ENCODE measurements at places on chromosomes 11 and 22. TPM values are rescaled to one million over a fixed set of nuclear protein-coding genes. Genes with fewer than 3 reads are reported as not detected.

DNA sequence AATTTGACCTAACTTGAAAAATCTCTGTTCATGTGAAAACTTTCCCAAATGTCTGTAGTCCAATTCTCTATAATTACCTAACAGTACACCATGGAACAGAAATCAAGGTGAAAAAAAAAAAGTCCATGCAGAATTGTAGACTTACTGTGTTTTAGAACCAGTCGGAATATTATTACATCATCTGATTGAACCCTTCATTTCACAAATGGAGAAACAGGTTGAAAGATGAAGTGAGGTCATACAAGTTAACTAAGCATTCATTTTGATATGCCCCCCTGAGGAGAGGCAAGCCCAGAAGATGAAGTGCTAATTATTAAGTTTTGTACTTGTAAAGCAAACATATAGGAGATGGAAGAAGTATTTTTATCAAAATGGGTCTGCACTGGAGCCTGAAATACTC lies 179.4 kb downstream of the WNT11 start:
- DNase-seq = no peak

DNA sequence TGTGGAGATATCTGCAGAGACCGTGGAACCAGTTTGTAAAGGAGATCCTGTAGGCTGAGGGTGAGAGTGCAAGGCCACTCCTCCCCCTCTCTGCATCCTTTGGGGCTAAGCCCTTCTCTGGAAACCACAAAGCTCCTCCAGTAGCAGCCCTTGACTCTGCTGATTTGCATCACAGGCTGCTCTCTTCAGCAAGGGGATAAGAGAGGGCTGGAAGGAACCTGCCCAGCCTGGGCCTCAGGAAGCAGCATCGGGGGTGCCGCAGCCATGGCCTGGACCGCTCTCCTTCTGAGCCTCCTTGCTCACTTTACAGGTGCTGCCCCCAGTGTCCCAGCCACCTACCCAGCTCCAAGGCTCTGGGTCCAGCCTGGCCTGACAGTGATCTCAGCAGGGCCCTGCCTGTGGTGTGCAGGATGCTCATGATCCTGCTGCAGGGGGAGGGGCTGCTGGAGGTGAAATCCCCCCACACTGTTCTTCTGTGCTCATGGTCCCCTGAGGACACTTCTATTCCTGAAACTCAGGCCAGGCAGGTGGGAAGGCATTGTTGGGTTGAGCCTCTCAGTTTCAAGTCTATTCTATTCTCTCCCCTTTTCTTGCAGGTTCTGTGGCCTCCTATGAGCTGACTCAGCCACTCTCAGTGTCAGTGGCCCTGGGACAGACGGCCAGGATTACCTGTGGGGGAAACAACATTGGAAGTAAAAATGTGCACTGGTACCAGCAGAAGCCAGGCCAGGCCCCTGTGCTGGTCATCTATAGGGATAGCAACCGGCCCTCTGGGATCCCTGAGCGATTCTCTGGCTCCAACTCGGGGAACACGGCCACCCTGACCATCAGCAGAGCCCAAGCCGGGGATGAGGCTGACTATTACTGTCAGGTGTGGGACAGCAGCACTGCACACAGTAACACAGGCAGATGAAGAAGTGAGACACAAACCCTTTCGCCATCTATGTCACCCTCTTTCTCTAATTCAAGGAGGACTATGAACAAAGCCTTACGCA lies 68.5 kb upstream of the IGLL5 start:
- DNase-seq = no peak

DRD2 gene
- not detected for total RNA-seq

THY1 gene
- total RNA-seq = 48.4 TPM

- DNase-seq = no peak
These were observed 7.1 kb downstream of the EWSR1 start for GRCh38 chr22:29275167-29275566.

DNA sequence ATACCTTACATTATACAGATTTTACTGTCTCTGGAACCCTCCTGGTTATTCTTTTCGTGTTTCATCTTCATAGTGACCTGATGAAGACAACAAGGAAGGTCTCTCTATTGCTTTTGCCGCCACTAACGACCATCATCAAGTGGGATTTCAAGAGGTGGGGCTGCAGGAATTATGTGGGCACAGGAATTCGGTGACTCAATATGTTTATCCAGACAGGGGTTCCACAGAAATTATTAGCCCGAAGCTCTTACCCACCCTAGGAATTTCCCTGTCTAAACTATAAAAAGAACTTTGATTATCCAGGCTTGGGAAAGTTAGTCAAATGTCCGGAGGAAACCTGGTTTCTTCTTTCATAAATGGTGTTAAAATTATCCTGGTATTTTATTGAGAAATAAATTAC lies 566.8 kb upstream of the TENM4 start:
- no peak for DNase-seq

SPCS2 gene
- 56.3 TPM for total RNA-seq

- DNase-seq = no peak
These were observed 340.8 kb upstream of the MTNR1B start for GRCh38 chr11:92628401-92629292.

MS4A12 gene
- not detected for total RNA-seq

DNA sequence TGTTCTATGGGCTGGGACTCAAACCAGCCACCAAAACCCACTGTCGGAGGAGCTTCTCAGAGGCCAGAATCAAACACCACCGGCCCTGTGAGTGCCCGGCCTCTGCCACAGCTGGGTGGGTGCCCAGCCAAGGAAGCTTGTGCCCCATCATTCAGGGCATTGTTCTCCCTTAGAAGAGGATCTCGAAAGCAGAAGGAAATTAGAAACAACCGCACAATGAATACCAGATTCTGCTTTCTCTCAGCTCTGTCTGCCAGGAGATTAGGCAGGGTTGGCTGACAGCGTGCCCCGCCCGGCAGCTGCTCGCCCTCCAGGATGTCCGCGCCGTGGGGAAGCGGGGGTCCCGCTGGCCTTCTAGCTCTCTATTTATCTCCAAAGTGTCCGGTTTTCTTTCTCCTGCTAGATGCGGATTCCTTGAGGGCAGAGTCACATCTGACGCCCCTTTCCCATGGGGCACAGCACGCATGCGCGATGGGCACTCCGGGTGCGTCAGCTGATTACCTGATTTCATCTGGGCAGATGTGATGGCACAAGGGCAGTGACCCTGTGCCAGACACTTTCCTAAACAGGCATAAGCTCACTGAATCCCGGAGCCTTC lies 25.5 kb downstream of the SCGB1A1 start:
- peak; percentile 48 for DNase-seq
